ENCODE measurements at places on chromosomes 11 and 22. TPM values are rescaled to one million over a fixed set of nuclear protein-coding genes. Genes with fewer than 3 reads are reported as not detected.

CCDC157 gene
- 1.3 TPM for total RNA-seq

GLYATL2 gene
- not detected for total RNA-seq

CHRDL2 gene
- total RNA-seq, result not detected

CLCF1 gene
- total RNA-seq, result 0.23 TPM

BTBD18 gene
- not detected for total RNA-seq

DNA sequence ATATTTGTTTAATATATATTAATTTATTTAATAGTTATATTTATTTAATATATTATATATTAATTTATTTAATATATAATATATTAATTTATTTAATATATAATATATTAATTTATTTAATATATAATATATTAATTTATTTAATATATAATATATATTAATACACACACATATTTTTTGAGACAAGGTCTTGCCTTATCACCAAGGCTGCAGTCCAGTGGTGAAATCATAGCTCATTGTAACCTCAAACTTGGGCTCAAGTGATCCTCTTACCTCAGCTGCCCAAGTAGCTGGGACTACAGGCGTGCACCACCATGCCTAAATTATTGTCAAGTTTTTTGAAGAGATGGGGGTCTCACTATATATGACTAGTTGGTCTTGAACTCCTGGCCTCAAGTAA, 51.4 kb upstream of the DDI1 start:
- H3K27me3 ChIP-seq, result no peaks in the 10 kb centered on the region
- H3K4me1 ChIP-seq, result no peaks in the 10 kb centered on the region
- no peak overlapping the region for H3K4me3 ChIP-seq
- DNase-seq, result no peak

DNA sequence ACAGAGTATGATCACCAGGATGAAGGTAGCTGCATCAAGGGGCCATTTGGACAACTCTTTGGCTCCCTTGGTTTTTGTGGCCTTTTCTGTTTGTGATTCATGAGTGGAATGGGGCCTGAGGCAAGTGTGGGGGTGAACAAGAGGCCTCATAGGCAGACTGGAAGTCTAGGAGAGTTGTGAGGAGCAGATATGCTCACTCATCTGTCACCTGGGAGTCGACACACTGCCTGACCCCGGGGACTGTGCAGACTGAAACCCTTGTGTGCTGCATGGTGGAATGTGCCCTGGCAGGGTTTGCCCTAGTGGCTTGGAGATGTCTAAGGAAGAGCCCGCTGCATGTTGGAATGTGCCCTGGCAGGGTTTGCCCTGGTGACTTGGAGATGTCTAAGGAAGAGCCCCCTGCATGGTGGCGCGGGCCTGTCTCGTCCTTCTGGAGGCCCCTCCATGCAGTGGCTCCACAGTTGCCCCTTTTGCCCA, 60.0 kb downstream of the MED15 start:
- peaks cover 15% of the 10 kb centered on the region for H3K4me1 ChIP-seq
- no peaks in the 10 kb centered on the region for H3K27me3 ChIP-seq

- no peak overlapping the region for H3K4me3 ChIP-seq
- no peaks in the 10 kb centered on the region for H3K27me3 ChIP-seq
- DNase-seq, result no peak
- H3K27ac ChIP-seq, result no peak overlapping the region
Observed at GRCh38 chr22:30033901-30034300, 46.4 kb upstream of the HORMAD2 start.

DNA sequence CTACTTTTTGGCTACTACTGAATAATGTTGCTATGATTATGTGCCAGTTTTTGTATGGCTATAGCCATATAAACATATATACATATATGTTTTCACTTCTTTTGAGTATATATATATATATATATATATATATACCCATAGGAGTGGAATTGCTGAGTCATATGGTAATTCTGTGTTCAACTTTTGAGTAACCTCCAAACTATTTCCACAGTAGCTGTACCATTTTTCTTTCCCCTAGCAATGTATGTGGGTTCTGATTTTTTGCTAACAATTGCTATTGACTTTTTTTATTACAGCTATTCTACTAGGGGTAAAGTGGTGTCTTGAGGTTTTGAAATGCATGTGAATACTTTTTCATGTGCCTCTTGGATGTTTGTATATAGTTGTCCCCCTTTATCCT, 30.4 kb downstream of the CBL start:
- no peak for DNase-seq
- H3K4me3 ChIP-seq, result no peak overlapping the region
- no peaks in the 10 kb centered on the region for H3K27me3 ChIP-seq
- H3K4me1 ChIP-seq, result no peaks in the 10 kb centered on the region
- H3K27ac ChIP-seq, result no peak overlapping the region

DNA sequence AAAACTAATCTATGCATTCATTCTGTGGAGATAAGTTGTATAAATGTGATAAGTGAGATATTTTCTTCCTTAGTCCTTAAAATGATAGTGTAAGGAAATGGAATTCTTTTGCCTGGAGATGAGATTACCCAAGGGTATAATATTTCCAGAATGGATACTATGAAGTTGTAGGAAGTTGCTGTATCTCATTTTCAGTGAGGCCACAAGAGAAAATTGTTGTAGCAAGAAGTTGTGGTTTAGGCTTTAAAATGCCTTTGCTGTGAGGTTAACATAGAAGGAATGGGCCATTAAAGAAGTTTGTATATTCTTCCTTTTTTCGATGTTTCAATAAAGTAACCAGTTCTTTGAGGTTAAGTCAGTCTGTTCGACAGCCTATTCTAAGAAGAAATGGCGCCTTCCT, 50.7 kb upstream of the LIN7C start:
- H3K27me3 ChIP-seq, result no peaks in the 10 kb centered on the region
- no peak overlapping the region for H3K27ac ChIP-seq
- H3K36me3 ChIP-seq, result no peaks in the 10 kb centered on the region

DNA sequence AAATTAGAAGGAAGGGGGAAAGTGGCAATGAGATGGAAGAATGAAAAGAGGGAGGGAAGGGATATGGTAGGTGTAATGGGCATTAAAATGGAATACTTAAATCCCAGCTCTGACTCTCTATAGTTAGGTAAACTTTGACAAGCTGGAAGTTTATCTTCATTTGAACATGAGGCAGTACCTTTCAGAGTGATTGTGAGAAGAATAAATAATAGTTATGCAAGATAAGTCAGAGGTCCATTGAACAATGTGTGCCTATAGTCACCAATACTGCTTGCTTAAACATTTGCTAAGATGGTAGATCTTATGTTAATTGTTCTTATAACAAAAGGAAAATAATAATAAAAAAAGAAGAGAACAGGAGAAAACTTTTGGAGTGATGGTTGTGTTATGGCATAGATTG, 545.8 kb upstream of the CCDC90B start:
- peaks cover 1% of the 10 kb centered on the region for H3K4me1 ChIP-seq
- H3K4me3 ChIP-seq, result no peak overlapping the region
- no peaks in the 10 kb centered on the region for H3K27me3 ChIP-seq
- no peaks in the 10 kb centered on the region for H3K36me3 ChIP-seq

- H3K4me3 ChIP-seq, result no peak overlapping the region
- no peak overlapping the region for H3K27ac ChIP-seq
- H3K36me3 ChIP-seq, result no peaks in the 10 kb centered on the region
Observed at GRCh38 chr11:73426219-73426850, 50.1 kb downstream of the RELT start.

GRCh38 chr11:3834664-3835461, 5.9 kb downstream of the RHOG start:
- no peaks in the 10 kb centered on the region for H3K36me3 ChIP-seq
- no peak overlapping the region for H3K4me3 ChIP-seq
- H3K27me3 ChIP-seq, result no peaks in the 10 kb centered on the region
- H3K27ac ChIP-seq, result peak overlapping the region; percentile 52

DNA sequence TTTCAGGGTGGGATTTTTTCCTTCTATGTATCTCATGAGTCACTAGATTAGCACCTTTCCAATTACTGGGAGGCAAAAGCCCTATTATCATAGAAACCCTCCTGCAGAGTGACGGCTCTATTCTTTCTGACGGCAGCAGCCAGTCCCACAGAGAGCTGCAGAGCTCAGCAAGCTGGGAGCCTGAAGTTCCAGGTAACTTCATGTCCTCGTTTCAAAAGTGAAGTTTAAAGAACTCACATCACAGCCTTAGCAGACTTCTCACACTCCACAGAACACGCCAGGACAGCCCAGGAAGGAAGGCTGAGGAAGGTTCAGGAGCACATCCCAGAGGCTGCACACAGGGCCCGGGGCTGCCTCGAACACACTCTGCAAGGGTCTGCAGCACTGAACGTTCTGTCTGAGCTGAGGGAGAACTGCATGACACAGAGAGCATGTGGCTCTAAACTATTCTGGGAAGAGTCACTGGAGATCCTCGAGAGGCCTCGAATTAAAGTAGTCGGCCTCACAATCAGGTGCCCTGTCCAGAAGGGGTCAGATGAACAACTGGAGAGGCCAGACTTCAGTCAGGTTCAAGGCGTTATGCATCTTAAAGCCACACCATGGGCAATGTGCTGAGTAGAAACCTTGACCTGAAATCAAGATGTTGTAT, 104.2 kb upstream of the DRD2 start:
- H3K4me3 ChIP-seq, result no peak overlapping the region
- H3K27me3 ChIP-seq, result no peaks in the 10 kb centered on the region
- no peaks in the 10 kb centered on the region for H3K36me3 ChIP-seq
- H3K4me1 ChIP-seq, result no peaks in the 10 kb centered on the region
- DNase-seq, result no peak

DNA sequence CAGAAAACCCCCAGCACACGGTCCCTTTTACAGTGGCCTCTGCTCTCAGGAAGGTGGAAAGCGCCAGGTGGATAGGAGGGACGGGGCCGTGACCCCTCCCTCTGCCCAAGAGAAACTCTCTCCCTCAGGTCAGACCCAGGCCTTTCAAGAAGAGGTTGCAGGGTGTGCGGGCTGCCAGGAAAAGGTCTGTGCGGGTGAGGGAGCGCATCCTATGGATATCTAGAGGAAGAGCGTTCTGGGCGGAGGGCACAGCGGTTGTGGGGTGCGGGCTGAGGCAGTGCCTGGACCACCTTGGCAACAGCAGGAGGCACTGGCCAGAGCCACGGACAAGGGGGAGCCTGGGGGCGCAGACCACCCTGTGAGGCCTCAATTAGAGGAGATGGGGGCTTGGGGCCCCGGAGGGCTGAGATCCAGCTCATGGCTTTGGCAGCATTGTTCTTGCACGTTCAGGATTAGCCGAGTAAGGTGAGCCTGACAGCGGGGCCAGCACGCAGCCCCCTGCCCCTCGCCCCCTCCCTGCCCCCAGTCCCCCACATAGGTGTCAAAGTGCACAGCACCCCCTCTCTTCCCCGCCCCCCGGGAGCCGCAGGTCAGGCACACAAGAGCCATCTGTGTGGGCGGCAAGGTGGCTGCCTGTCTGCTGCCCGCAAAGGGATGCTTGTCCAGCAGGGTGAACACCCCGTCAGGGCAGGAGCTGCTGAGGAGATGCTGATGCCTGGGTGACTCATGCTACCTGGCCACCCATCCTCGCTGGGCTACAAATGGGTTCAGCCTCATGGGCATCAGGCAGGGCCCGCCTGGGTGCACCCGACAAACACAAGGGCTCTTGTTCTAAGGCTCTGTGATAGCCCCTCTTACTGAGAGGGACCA, 92.8 kb upstream of the KCNQ1OT1 start:
- no peaks in the 10 kb centered on the region for H3K27me3 ChIP-seq
- no peaks in the 10 kb centered on the region for H3K4me1 ChIP-seq

DNA sequence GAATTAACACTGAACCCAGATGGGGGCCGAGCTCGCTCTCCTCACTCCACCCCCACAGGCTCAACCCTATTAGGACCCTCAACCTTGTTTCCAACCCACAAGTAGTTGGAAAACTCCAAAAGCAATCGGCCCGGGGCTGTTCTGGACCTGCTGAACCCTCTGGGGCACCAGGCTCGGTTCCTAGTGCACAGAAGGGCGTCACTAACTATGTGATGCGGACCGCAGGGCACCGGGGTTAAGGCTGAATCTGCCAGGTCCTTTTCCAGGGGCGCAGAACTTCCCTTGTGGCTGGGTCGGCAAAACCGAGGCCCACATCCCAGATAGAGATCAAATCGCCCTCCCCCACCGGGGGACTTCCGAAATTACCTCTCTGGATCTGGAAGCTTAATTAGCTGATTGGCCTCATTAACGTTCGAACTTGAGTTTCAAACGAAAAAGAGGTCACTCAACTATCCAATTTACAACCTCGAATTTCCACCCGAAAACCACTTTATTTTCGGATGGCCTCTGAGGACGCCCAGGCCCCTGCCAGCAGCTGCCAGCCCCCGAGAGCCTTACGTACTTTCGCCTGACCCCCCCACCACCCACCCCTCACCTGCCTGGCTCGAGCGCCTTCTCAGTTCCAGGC, 1.7 kb downstream of the SHANK2 start:
- peaks cover 2% of the 10 kb centered on the region for H3K36me3 ChIP-seq
- peak overlapping the region; percentile 76 for H3K4me3 ChIP-seq
- no peaks in the 10 kb centered on the region for H3K27me3 ChIP-seq
- H3K27ac ChIP-seq, result peak overlapping the region; percentile 58

DNA sequence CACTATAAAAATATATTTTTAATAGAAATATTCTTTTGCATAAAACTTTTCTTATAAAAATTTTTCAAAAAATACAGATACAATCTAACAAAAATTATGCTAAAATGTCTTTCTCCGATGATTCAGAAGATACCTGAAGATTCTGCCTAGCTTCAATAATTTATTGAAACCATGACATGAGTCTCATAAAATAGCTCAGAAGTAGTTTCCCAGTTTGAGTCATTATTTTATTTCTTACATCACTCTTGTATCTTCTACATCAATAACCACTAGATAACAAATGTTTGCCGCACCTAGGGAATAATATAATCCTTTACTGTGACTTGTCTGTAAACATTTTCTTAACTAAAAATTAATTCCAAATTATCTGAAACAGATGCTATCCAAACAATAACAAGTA, 158.6 kb downstream of the FCHSD2 start:
- H3K4me1 ChIP-seq, result no peaks in the 10 kb centered on the region
- no peaks in the 10 kb centered on the region for H3K27me3 ChIP-seq
- no peak for DNase-seq

DNA sequence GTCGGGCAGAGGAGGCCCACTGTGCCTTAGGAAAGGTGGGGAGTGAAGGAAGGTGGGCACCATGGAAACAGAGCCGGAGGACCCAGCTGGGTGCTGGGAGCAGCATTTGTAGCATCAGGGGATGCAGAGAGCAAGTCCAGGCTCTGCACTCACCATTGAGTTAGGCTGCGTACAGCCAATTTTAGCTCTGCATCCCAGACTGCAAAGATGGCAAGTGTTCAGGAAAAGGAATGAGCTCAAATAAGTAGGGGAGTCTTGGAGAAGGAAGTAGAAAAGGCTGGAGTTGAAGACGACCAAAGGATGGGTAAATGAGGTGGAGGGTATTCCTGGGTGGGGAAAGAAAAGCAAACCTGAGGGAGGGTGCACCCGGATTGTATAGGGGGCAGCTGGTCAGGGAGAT, 31.6 kb upstream of the ETS1 start:
- no peaks in the 10 kb centered on the region for H3K36me3 ChIP-seq
- H3K27me3 ChIP-seq, result no peaks in the 10 kb centered on the region
- no peak overlapping the region for H3K4me3 ChIP-seq
- no peak overlapping the region for H3K27ac ChIP-seq

DNA sequence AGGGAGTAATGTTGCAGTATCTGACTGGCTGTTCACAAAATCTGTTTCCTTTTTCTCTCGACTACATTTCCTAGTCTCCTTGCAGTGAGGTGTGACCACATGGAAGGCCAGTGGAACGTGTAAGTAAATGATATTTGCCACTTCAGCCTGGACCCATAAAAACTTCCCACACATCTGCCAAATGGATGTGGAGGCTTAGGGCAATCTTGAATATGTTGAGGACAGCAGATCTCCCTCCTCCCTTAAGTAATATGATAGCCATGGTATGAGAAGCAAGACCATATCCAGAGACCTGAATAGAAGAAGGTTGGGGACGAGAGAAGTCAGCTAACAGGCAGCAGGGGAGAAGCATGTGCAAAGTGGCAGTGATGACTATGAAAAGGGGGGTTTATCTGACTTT, 33.0 kb upstream of the C11orf87 start:
- DNase-seq, result no peak
- H3K4me3 ChIP-seq, result no peak overlapping the region
- no peaks in the 10 kb centered on the region for H3K36me3 ChIP-seq
- no peak overlapping the region for H3K27ac ChIP-seq

GRCh38 chr22:39839204-39839603, 54.4 kb downstream of the ENTHD1 start:
- H3K27ac ChIP-seq, result no peak overlapping the region
- H3K4me1 ChIP-seq, result no peaks in the 10 kb centered on the region
- DNase-seq, result no peak
